Stimulated activated memory B cell treated with anti-CD40 and anti-IgM and Interleukin-4, amounts not matched to agents 10 μg/mL and 1 μg/mL and 100 μg/mL, for 72 hours (primary cell): ENCODE measurements at places on chromosomes 12 and 14.

- no peak for ATAC-seq
Measured at GRCh38 chr12:89451841-89452251, 72.8 kb downstream of the GALNT4 start.

GRCh38 chr14:63039866-63040265, 5.4 kb downstream of the KCNH5 start:
- ATAC-seq = no peak

- peak; percentile 24 for ATAC-seq
Measured at GRCh38 chr12:127127897-127128296, 1139.1 kb upstream of the TMEM132C start.

DNA sequence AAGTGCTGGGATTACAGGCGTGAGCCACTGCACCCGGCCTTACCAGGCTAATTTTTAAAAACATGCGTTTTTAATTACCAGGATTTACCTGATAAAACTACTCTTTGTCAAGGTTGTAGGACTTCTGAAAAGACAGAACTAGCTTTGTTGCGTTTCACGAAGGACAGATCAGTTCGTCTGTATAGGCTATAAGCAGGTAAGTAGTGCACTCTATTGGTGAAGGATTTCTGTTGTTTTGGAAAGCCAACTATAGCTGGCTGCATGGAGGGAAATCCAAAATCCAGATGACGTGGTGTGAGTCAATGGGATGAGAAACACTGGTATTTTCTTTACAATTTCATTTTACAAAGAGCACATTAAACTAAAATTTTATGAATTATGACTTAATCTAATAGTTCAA, 14.6 kb downstream of the GNPNAT1 start:
- no peak for ATAC-seq

DNA sequence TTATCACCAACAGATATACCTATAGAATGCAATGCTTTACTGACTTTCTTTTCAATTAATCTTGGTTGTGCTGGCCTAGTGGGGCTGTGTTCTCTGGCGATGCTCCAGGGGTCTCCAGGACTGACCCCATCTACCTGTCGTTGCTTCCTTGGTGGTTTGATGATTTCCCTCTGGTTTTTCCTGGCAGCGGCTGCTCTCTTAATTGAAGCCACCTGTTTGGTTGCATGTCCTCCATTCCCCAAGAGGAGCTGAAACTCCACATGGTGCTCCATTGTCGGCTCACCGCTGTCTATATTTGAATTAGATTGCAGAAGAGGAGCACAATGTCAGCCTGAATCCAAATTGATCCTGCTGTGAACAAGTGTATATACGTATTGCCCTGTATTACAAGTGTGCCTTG, 7.1 kb upstream of the IFNG-AS1 start:
- no peak for ATAC-seq

- ATAC-seq = peak; percentile 89
Measured at GRCh38 chr12:113862590-113863454, 103.3 kb downstream of the RBM19 start.

DNA sequence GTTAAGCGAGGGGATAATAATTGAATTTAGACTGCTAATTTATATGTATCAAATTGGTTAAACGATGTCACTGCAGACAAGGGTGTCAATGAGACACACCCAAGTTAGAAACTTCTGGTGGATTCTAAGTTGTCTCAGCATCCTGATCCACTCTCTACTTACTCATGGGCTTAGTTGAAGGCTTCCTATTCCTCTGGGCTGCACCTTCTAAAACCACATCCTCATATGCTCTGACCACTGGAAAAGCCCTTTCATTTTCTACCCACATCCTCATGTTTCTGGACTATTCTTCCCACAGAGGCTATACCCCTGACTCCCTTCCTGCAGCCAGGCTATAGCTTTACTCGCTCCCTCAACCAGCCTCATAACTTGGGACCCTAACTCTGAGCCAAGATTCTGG, 493.8 kb downstream of the VRK1 start:
- no peak for ATAC-seq

GRCh38 chr12:75553398-75553797, 42.0 kb upstream of the KRR1 start:
- no peak for ATAC-seq
